CD4-positive, alpha-beta T cell (primary cell): ENCODE measurements at places on chromosomes 2 and 18.

GRCh38 chr18:51726614-51727013, 529.1 kb upstream of the MEX3C start:
- no peak for DNase-seq

DNA sequence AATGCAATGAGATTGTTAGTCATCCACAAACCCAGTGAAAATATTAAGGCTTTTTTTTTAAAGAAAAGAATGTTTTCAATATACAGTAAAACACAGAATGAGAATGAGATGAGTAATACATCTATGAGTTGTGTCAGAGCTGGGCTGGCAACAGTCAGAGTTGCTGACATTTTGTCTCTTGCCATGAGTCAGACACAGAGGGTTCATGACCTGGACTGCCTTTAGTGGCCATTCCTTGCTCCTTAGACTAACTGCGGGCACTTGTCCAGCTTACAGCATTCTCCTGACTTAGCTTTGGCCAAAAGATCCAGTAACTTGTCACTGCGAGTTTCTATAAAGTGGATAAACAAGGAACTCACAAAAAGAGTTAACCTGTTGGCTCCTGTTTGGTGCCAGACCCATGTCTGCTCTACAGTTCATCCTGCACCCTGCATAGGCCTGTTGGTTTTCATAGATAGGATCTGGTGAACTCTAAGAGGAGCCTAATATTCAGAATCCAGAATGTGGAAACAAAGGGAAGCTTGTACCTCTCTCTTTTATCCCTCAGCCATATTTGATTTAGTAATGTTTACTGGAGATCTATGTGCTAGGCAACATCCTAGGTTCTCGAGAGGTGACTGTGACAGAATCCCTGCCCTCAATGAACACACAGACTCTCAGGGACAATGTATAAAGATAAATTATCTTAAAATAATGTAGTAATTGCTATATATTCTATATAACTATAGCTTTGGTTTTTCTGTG, 391.5 kb upstream of the VWC2L start:
- no peak for DNase-seq

GRCh38 chr2:191790737-191791136, 56.2 kb downstream of the CAVIN2 start:
- DNase-seq: no peak

GRCh38 chr2:79630972-79631557, 118.2 kb downstream of the CTNNA2 start:
- no peak for DNase-seq

GRCh38 chr2:231987124-231987727, 25.7 kb downstream of the DIS3L2 start:
- DNase-seq: no peak

GRCh38 chr18:66971960-66972359, 368.1 kb upstream of the CDH19 start:
- no peak for DNase-seq

GRCh38 chr2:2422621-2423020, 91.5 kb upstream of the MYT1L start:
- no peak for DNase-seq

- DNase-seq: no peak
Measured at GRCh38 chr18:61954096-61954746, 61.4 kb upstream of the RNF152 start.

- no peak for DNase-seq
Measured at GRCh38 chr2:26720322-26721114, 28.0 kb downstream of the KCNK3 start.

- no peak for DNase-seq
Measured at GRCh38 chr2:149507974-149508373, 79.6 kb downstream of the MMADHC start.
